ENCODE measurements at places on chromosomes 5 and 9.

- DNase-seq = no peak
Measured at GRCh38 chr9:131386281-131386680, 7.6 kb upstream of the PRRC2B start.

GRCh38 chr9:99307851-99308250 is 85.8 kb downstream of the SEC61B start:
- DNase-seq = no peak

- no peak for DNase-seq
Measured at GRCh38 chr5:113614191-113614590, 100.7 kb downstream of the YTHDC2 start.

- no peak for DNase-seq
Measured at GRCh38 chr5:1098986-1099597, 12.8 kb downstream of the SLC12A7 start.

- no peak for DNase-seq
Measured at GRCh38 chr9:91305596-91306295, 56.0 kb downstream of the AUH start.

DNA sequence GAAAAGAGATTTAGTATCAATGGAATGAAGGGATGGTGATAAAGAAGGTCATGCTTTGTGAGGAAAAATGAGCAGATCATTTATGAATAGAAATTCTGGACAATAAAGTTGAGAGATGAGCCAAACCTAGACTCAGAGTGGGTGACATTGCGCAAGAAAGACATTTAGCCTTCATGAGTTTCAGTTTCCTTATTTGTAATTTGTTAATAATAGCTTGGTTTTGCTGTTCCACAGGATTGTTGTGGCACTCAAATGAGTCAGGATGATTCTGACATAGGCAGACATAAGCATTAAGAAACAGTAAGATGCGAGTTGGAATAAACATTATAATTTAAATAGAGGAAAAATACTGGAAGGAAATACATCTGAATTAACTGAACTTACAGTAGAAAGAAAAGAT is 34.8 kb downstream of the ITGA2 start:
- DNase-seq = no peak

DNA sequence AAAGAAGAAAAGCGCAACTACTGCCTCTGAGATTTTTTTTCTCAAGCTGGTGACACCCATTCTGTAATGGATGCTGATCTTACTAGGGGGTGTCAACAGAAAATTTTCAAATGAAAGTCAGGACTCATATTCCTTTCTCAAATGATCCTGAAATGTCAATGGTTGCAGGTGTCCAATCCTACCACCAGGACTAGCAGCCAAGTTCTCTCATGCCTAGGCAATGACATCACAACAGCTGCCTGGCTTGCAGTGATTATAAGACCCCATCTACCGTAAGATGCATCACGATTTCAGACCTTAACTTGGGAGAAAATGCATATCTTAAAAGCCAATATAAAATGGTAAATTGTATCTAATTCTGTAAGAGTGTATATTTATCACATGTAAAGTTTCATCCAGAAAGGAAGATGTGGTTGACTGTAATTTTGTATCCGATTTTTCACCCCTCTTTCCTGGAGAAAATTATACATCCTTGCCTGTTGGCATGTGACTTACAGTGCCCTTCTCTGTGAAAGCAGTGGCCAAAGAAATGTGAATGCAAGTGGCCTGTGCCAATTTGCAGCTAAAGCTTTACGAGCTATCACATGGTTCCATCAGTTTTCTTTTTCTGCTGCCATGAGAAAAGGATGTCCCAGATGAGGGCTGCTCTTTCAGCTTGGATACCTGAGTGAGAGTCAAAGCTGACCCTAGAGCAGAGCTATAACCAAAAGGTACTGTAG is 104.4 kb downstream of the DENND1A start:
- no peak for DNase-seq

- DNase-seq = no peak
Measured at GRCh38 chr5:149017636-149018035, 45.2 kb downstream of the SH3TC2 start.

DNA sequence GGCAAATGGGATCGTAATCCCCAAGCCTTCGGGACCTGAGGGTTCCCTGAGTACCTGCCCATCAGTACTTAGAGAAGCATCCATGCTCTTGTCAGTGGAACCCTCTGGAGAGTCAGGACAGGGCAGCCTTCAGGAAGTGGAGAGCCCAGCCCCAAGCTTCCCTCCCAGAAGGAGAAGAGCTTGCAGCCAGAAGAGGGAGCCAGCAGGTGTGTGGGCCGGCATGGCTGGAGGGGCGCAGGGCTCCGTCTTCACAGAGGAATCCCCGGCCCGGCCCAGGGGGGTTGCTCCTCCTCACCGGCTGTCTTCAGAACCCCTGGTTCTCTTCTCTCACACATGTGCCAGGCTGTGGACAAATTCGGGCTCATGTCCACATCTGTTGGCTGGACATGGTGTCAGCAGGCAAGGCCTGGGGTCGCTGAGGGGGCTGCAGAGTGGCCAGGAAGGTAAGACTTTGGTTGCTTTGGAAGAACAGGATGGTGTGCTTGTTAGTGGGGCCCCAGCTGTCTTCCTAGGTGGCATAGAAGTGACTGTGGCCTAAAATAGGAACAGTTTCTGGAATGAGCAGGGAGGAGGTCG is 58.9 kb upstream of the RXRA start:
- no peak for DNase-seq

- no peak for DNase-seq
Measured at GRCh38 chr5:61311836-61312808, 19.9 kb upstream of the ZSWIM6 start.

GRCh38 chr5:168877132-168877892 is 298.1 kb upstream of the PANK3 start:
- no peak for DNase-seq

GRCh38 chr5:172818081-172818480 is 16.0 kb upstream of the ERGIC1 start:
- no peak for DNase-seq

- DNase-seq = no peak
Measured at GRCh38 chr9:89837934-89838310, 233.1 kb downstream of the GADD45G start.

GRCh38 chr5:55308254-55308836 is 556 bp downstream of the MTREX start:
- no peak for DNase-seq

DNA sequence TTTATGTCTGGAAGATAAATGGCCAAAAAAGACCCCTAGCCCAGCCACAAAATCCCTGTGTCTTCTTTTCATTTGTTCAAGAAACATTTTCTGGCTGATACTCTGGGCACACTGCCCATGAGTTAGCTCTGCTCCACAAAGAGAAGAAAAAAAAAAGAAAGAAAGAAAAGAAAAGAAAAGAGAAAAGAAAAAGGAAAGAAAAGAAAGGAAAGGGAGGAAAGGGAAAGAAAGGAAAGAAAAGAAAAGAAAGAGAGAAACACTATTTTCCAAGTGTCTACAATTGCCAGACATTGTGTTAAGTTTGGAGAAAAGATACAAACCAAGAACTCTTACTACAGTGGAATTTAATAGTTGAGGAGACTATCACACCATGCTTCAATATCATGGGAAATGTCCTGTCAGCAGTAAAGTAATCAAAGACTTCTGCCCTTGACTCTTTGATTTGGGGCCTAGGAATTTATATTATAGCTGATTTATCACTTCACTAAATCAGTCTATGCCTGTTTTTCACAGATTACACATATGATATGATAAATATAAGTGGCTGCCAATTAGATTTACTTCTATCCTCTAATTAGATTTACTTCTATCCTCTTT is 3.0 kb downstream of the TRMO start:
- DNase-seq = no peak

DNA sequence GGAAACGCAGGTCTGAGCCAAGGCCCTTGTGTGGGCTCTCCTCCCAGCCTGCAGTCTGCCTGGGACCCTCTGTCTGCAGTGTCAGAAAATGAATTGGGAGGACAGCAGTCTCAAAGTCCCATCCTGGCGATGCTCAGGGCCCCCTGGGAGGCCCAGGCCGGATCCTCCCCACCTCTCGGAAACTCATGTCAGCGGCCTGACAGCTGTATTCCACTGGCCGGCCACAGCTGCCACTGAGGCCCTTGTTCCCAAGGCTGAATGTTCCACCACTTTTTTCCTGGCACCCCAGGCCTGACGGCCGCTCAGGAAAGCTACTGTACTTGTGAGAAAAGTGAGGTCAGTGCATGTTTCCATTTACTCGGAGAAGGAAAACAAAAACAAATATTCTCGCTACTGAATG is 180.0 kb downstream of the FGF18 start:
- no peak for DNase-seq

GRCh38 chr5:120326651-120327050 is 137.4 kb upstream of the PRR16 start:
- no peak for DNase-seq

- no peak for DNase-seq
Measured at GRCh38 chr9:79719021-79719420, 147.3 kb downstream of the TLE4 start.

DNA sequence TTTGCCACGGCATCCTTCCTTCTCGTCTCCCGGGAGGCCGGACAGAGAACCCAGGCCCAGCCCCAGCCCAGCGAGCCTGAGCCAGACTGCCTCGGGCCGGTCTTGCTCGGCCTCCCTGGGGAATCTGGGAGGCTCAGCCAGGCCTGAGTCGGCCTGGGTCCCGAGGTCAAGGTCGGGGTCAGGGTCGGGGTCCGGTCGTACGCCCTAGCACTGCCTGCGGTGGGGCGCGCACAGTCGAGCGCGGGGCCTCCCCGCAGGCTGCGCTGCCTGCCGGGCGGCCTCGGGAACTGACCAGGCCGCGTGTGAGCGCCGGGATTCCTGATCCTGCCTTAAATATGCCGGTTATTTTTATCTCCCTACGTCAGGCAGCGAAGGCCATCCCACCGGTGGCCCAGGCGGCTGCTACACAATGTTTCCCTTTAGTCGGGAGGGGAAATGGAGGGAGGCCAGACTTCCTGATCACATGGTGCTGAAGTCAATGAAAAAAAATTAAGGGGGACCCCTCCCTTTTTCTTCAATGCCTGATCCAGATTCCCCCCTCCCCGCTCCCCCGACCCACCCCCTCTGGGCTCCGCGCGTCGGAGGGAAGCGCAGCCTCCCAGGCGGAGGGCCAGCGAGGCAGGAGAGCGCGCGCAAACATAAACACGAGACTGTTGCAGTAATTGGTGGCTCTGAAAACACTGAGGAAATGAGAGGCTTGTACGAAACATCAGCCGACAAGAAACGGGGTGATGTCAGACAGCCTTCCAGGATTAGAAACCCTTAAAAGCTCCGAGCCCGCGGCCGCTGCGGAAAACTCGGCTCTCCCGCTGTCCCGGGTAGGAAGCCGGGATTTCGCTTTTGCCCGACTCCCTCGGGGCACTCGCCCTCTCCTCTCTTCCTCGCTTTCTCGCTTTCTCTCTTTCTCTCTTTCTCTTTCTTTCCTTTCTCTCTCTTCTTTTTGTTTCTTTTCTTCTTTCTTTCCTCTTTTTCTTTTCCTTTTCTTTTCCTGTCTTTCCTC is 148.2 kb upstream of the KLF4 start:
- no peak for DNase-seq

GRCh38 chr9:81083854-81084512 is 605.4 kb downstream of the TLE1 start:
- DNase-seq = no peak

DNA sequence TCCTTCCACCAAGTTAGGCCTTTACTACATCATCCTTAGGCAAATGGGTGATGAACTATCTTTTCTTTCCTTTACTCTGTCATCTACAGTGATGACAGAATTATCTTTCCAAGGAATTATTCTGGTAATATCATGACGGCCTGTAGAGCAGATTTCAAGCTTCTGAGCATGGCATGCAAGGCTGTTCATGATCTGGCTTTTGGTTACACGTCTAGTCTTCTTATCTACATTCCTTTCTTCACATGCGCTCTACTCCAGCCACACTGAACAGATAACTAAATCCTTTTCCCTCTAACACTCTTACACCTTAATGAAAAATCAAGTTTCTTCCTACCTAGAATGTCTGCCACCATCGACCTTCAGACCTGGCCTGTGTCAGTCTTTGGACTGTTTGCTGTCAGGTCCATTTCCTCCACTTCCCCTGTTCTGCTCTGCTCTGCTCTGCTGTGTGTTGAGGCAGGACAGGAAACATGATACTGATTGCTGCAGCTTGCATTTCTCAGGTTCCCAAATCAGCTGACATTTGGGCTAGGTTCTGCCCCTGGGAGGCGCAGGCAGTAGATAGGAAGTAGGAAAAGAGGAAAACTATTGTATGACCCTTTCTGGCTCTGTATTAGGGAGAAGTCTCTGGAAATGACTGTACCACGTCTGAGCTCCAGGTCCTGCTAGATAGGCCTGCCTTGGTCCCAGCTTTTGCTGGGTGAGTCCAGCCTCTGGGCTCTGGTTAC is 4.2 kb downstream of the SCGB3A2 start:
- DNase-seq = no peak

DNA sequence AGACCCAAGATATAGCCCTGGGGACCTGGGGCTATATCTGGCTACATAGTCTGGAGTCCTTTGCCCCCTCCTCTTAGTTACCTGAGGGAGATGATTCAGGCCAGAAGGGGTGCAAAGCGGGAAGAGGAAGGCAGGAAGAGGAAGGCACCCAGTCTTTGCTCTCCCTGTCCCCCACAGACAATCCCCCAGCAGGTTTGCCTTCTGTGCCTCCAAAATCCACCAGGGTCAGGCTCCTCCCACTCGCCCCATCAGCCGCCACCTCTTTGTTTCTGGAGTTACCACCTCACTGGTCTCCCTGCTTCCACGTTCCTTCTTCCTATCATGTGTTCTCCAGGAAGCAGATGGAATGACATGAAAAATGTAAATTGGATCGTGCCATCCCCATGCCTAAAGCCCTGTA is 31.2 kb upstream of the FABP6 start:
- DNase-seq = no peak

DNA sequence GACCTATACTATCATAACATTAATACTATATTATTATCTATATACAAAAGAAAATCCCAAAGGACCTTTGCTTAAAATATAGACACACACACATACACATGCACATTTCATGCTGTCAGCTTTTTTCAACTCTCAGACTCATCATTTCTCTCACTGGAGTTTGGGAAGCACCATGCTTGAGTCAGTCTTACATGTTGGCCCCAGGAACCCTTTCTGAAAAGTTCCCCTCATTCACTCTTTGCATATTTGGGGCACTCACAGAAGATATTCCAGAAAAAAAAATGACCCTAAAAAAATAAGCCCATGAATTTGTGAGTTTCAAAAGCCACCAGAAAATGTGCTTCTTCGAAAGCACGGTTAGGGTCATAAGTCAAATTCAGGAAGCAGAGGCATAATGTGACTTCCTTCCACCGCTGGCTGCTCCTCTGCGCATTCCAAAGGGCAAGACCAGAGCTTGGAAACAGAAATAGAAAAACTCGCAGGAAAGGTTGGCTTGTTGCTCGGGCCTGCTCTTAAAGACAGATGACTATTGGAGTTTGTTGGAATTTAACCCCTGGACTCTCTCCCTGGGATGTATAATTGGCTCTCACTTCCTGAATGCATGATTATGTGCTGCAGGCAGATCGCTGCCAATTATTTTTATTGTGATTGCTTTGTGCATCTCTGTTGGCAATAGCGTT is 129.7 kb upstream of the IQGAP2 start:
- no peak for DNase-seq
